HCT116 (cell line): ENCODE measurements at places on chromosomes 1 and 21. TPM values are rescaled to one million over a fixed set of nuclear protein-coding genes. Genes with fewer than 3 reads are reported as not detected.

Gene FMO5
- total RNA-seq: 0.27 TPM

Gene CD1B
- total RNA-seq: not detected

Gene SPRR2D
- 6.9 TPM for total RNA-seq

DNA sequence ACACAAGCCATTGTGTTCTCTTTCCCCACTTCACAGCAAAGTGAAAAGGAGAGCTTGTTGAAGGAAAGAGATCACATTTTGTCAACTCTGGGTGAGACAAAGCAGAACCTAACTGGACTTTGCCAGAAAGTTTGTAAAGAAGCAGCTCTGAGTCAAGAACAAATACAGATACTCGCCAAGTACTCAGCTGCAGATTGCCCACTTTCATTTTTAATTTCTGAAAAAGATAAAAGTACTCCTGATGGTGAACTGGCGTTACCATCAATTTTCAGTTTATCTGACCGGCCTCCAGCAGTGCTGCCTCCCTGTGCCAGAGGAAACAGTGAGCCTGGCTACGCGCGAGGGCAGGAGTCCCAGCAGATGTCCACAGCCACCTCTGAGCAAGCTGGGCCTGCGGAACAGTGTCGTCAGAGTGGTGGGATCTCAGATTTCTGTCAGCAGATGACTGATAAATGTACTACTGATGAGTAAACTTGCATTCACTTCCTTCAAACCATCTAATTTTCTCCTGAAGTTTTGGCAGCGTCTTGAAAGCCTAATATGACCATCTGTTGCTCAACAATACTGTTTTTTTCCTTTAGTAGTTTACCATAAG, 43.7 kb downstream of the BACH1 start:
- DNase-seq: no peak

DNA sequence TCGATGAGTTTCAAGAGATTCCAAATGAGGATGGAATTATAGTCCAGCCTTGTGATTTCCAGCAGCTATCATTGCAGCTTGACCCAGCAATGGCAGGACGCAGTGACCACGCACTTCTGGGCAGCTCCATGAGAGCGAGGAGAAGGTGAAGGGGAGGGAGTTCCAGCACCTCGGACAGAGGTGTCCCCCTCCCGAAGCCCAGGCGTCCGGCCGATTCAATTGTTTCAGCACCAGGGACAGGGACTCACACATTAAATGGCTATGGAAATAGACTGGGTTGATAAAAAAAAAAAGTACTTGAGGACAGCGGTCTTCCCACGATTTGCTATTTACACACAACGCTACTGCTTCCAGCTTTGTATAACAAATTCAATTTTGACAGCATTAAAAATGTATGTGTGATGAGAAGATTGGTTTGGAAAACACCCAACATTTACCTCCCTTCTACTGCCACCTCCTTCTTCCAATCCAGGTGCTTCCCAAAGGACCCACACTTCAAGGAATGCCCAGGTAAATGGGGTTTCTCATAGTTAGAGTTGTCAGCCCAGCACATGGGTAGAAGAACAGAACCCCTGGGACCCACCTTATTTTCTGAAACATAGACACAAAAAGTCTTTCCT, 71.8 kb downstream of the DISP3 start:
- DNase-seq: peak; percentile 38

DNA sequence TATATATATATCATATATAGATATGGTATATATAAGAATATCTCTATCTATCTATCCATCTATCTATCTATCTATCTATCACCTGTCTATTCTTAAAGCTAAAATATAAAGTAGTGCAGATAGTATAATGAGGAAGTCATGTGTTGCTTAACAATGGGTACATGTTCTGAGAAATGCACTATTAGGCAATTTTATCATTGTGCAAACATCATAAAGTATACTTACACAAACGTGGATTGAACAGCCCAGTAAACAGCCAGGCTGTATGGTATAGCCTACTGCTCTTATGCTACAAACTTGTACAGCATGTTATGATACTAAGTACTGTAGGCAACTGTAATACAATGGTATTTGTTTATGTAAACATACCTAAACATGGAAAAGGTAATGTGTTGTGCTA, 621.0 kb upstream of the NCAM2 start:
- no peak for DNase-seq

GRCh38 chr1:26034504-26035202, 11.3 kb downstream of the SLC30A2 start:
- no peak for DNase-seq

DNA sequence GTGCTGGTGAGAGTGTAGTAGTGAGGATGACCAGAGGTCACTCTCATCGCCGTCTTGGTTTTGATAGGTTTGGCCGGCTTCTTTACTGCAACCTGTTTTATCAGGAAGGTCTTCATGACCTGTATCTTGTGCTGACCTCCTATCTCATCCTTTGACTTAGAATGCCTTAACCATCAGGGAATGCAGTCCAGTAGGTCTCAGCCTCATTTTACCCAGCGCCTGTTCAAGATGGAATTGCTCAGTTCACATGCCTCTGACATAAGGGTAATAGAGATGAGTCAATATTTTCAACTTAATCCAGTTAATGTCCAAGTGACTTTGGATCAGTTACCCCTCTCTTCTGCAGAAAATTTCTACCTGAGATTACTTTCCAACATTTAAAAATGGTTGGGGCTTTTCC, 4.6 kb downstream of the NID1 start:
- DNase-seq: no peak

DNA sequence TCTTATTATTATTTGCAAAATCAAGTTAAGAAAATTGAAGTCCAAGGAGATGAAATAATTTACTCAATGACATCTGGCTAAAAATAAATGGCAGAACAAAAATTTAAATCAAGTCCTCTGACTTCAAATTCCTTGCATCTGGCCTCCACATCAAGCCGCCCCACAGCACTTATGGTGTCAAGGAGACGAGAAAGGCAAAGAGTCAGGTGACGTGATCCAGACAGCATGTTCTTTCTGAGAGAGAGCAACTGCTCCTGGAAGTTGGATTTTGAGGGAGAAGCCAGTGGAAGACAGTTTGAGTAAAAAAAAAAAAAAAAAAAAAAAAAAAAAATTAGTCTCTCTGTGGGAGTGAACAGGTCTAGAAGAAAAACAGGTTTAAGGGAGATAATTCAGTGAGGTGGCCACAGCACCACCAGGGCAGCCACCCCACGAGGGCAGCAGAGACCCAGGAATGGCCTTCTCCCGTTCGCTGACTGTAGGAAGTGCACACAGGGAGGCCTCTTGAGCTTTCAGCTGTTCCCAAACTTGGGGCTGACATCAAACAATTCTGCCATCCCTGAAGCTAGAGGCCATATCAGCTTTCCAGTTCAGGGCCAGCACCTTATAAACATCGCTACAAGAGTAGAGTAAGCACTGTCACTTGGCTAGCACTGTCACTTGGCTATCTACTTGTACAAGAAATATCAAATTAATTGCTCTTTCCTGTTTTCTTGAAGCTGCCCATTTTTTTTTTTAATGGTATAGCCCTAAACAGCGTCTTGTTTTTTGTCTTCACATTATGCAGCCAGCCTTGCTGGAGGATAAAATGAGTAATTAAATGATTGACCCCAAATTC, 7.8 kb downstream of the C1orf162 start:
- peak; percentile 42 for DNase-seq

DNA sequence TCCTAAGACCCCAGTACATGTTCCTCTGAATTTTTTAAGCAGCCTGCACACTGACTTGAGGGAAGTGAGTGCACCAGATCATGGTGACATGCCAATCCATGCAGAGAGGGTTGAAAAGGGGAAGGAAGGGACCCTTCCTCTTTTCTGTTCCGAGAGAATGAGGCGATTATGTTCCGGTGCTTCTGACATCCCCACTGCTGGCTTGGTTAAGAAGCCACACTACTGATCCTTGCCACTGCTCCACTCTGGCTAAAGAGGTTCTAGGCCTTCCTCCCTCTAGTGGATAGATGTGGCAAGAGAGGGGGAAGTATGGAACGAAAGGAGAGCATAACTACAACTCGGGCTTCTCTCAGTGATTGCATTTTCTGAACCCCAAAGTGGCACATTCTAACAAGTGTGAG, 1.8 kb upstream of the CYB5R1 start:
- peak; percentile 68 for DNase-seq

DNA sequence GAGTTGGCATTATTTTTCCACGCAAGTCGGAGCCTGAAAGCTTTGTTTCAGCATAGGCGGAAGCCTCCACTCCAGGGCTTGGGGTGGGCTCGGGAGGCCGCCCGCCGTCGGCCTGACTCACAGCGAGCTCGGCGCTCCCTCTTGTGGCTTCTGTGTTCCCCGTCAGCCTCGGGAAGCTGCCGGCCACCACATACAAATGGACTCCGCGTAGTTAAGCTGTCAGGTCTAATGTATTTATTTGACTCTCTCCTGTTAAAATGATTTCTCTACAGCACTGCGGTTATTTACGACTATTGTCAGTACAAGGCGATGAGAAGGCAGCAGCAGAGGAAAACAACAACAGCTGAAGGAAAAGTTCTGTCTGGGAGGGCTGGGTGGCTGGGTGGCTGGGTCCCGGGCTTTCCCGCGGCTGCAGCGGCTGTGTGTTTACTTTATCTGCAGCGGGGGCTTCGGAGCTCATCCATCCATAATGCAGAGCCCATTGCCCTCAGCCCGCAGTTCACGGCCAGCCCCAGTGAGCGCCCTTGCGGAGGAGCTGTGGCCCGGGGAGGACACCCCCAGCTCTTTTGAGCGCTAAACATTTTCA, 375.7 kb upstream of the CAMK1G start:
- DNase-seq: no peak

GRCh38 chr1:156859523-156860112, 701 bp upstream of the INSRR start:
- DNase-seq: no peak
